ENCODE measurements at places on chromosomes 6 and 20.
A peak's percentile ranks its signal among the peaks of the same experiment; 100 is the strongest.

- no peak for DNase-seq
These were observed 13.9 kb upstream of the SCUBE3 start for GRCh38 chr6:35199866-35200265.

DNA sequence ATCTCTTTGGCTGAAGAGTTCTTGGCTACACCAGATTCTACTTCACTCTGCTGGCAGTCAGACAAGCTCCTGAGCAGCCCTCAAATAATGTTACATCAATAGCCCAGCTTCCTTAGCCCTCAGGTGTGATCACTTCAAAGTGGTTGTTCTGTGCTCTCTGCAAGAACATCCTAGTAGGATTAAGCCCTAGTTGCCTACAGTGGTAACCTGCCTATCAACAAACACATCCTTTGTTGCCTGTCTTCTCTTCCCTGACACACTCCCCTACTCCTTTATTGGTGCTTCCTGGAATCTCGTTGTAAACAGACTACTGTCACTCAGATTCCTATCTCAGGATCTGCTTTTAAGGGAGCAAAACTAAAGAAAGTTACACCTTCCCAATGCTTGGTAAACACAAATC lies 45.1 kb upstream of the TASP1 start:
- DNase-seq: no peak

- no peak for DNase-seq
These were observed 19.1 kb upstream of the BNIP5 start for GRCh38 chr6:36355819-36356218.

DNA sequence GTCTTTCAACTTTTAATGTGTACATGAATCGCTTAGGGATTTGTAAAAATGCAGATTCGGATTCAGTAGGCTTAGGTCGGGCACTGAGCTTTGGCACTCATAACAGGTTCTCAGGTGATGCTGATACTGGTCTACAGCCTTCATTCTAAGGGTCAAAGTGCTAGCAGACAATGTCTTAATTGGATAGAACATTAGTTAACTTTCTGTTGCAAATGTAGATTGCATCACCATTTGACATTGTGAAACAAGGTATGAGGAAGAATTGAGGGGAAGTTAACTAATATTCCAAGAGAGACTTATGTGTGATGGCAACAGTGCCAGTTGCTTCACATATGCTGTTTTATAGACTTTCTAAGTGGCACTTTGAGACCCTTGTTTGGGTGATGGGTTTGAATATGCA lies 86.9 kb downstream of the MLIP start:
- no peak for DNase-seq

DNA sequence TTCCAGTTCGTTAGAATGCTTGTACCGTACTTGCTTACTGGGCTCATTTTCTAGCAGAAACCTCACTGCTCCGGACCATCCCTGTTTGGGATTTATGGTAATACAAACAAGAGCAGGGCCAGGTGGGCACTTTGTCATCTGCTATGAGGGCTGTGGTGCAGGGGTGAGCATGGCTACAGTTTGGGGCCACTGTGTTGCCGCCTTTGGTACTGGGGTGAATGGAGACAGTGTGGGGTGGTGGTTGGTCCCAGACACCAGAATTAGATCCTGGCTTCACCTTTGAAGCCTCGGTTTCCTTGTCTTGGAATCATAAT lies 95.0 kb downstream of the TOX2 start:
- no peak for DNase-seq

GRCh38 chr20:23011008-23011721 lies 23.9 kb upstream of the SSTR4 start:
- DNase-seq: no peak

- no peak for DNase-seq
These were observed 95.5 kb downstream of the EYA2 start for GRCh38 chr20:46990017-46990595.

DNA sequence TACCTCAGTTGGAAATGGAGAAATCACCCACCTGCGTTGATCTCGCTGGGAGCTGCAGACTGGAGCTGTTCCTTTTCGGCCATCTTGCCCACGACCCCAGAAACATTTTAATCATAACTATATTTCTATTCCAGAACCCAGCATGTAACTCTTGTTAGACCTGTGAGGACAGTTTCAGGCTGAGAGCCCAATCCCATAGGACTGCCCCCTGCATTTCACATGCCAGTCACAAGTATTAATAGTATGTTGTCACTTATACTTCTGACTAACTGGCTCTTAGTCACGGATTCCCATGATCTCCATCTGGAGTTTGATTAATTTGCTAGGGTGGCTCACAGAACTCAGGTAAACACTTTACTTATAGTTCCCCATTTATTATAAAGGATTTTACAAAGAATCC lies 96.0 kb upstream of the PRND start:
- no peak for DNase-seq

- DNase-seq: no peak
These were observed 111.9 kb downstream of the SCML4 start for GRCh38 chr6:107712237-107712664.

DNA sequence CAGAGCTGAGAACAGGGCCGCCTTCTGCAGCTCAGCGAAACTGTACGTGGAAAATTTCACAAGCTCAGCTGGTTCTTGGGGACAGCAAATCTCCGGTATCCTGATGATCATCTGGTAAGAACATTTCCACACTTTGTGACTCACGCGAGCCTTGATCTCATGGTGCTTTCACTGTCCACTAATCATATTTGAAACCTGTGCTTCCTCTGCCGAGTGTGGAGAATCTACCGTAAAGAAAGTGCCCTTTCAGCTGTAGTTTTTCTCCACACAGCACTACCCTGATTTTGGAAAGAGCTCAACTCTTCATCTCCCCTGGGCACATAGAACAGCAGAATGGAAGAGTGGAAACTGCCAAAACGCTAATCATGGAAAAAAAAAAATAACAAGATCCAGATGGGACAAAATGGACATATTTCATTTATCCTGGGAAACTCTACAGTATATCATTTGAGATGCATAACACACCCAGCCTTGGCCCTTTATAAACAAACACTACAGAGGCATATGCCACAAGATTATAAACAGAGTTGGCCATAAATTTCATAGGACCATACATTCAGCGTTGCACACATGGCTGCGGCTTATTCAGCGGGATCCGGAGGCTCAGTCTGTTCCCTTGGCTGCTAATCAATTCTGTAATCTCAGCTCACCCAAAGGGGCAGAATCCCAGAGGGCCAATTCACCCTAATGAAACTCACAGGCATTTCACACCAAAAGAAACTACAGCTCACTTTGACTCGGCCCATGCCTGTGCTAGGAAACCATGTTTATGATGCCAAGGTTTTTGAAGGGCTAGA lies 434.5 kb downstream of the HDGFL1 start:
- no peak for DNase-seq

DNA sequence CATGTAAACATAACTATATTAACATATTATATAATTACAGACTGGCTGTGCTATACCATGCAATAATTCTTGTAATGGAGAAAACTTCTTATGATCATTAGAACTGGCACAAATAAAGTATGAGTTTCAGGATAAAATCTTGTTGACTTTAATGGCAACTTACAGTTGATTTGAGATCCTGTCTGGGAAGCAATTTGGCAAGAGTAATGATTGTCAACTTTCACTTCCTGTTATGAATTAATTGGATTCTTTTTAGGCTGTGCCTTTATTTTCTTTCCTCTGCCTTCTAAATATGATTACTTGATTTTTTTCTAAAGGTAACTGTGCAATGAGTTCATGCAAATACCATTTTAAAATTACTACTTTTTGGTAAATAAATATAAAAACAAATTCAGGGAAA lies 158.1 kb upstream of the B3GAT2 start:
- no peak for DNase-seq

DNA sequence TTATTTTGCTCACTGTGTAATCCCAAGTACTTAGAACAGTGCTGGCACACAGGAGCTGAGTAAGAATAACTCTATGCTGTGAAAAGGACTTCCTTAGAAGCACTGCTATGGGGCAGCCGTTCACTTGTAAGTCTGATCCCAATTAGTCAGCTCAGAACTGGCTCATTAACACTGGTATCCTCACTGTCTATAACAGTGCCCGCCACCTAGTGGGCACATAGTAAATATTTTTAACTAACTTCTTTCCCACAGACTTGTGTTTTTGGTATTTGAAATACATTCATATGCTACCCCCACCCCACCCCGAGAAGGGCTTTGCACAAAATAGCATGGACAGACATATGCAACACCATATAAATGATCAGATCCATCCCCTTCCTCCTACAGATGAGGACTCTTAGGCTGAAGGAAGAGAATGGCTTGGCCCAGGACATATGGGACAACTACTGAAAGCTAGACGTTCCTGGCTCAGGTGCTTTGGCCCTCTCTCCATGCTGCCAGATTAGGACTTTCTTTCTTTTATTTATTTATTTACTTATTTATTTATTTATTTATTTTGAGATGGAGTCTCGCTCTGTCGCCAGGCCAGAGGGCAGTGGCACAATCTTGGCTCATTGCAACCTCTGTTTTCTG lies 47.1 kb downstream of the DST start:
- peak; percentile 8 for DNase-seq

GRCh38 chr6:55953335-55953734 lies 77.9 kb upstream of the BMP5 start:
- DNase-seq: no peak

DNA sequence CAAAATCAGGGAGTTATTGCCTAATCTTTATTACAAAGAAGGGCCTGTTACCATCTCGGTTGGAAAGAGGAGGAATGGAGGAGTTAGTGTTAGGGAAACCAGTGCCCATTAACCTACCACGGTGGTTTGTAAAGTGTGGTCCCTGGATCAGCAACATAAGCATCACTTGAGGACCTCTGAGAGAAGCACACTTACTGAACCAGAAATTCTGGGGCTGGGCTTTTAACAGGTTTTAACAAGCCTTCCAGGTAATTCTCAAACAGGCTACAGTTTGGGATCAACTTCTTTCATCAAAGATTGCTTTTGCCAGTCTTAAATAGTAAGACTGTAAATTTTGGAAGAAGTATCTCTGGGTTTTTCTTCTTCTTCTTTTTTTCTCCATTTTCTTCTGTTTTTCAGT lies 329.5 kb upstream of the JAG1 start:
- DNase-seq: no peak

DNA sequence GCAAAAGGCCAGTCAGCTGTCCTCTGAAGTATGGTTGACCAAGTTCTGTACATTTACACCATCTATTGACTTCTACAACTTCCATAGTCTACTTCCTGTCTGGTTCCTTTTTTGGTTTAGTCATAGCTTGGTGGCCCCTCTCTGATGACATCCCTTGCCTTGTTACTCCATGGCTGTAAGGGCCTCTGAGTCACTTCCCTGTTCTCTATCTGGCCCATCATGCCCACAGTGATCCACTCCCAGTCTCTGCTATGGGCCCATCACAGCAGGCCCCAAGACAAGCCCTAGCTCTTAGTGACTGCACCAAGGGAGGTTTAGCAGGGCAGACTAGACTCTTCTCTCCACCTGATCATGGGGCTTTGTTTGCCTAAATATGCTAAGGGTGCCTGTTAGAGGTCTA lies 441.6 kb downstream of the HACE1 start:
- no peak for DNase-seq

GRCh38 chr6:39303425-39304153 lies 10.6 kb downstream of the KCNK17 start:
- DNase-seq: no peak

DNA sequence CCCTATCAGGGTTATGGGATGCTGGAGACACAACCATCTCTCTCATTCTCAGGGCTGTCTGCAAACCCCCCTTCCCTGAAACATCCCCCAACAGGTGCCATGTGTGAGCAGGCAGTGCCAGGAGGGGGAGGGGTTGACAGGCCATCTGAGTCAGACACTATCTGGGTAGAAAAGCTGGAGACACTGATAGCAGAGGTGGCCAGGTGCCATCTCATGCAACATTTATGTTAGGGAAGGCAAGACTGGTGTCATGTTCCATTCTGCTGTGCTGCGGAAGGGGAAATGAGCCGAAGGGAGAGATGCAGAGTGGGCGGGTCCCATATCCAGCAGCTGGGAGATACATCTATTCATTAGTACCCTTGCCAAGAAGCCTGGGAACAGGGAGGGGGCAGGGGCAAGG lies 3.5 kb downstream of the LHFPL5 start:
- DNase-seq: no peak

DNA sequence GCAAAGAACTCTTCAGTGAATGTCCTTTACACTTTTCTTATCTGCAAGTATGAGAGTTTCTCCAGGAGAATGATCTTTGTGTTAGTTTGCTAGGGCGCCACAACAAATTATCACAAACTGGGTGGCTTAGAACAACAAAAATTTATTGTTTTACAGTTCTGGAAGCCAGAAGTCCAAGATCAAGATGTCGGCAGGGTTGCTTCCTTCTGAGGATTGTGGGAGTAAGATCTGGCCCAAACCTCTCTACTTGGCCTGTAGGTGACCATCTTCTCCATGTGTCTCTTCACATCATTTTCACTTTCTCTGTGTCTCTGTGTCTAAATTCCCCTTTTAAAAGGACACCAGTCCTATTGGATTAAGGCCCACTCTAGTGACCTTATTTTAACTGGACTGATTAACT lies 103.0 kb downstream of the ADTRP start:
- DNase-seq: no peak

DNA sequence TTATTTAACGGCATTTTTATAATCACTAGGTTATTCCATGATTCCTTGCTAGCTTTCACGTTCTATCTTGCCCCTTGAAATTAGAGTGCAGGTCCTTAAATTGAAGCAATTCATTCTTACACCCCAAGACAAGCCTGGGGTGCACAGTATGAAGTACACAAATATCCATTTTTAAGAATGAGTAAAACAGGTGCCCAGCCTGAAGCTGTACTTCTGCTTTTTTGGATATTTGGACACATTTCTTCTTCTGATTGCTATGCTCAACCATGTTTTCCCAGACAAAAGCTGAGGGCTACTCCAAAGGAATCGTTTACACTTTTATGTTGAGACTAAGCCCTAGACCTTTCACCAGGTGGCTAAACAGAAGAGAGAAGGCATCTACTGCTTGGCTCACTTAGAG lies 7.9 kb upstream of the TAGAP start:
- no peak for DNase-seq

DNA sequence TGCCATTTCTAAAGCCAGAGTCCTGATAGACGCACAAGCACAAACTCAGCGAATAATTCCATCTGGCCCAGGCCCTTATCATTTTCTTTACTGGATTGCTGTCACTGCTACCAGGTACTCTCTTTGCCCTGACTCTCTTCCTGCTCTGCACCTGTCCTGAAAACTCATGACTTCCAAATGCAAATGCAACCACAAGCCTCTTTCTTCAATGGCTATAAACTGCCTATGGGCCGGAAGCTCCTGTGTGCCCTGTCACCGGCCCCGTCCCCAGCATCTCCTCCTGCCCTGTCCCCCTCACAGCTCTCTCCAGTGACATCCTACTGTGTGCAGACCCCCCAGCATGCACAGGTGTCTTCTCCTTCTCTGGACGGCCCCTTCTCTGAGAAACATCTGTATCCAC lies 302.6 kb downstream of the GMDS start:
- no peak for DNase-seq

- DNase-seq: no peak
These were observed 84.0 kb upstream of the LRFN2 start for GRCh38 chr6:40671001-40671693.
